ENCODE measurements at places on chromosomes 3 and 15.

DNA sequence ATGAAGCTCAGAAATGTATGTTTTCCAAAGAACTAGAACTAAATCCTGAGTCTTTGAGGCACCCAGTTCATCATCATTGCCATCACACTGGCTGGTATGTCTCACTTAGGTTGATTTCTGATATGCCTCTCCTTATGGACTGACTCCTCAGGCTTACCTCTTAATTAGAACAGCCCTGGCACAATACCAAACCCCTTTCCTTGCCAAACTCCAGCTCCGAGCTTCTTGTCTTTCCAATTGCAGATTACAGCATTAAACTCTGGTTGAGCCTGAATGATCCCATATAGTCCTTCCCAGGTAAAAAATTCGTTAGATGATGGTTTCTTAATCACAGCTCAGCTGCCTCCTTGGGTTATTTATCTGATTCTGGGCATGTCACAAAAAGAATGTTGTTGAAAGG is 66.3 kb downstream of the RTP4 start:
- DNase-seq: no peak

DNA sequence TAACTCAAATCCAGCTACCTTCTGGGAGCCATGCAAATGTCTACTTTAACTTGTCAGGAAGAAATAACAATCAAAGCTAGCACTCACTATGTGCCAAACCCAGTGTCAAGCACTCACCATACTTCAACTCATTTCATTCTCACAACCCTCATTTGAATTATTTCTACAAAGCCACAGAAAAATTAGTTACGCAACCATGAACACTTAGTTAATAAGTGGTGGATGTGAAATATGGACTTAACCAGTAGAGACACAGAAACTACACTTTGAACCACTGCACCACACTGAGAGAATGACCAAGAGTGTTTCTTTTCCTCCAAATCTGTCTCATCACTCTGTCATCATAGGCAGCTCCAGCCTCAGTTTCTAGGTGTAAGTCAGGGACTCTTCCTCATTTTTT is 91.0 kb upstream of the MBNL1 start:
- no peak for DNase-seq

GRCh38 chr3:50132421-50133282 is 22.5 kb upstream of the SEMA3F start:
- no peak for DNase-seq

DNA sequence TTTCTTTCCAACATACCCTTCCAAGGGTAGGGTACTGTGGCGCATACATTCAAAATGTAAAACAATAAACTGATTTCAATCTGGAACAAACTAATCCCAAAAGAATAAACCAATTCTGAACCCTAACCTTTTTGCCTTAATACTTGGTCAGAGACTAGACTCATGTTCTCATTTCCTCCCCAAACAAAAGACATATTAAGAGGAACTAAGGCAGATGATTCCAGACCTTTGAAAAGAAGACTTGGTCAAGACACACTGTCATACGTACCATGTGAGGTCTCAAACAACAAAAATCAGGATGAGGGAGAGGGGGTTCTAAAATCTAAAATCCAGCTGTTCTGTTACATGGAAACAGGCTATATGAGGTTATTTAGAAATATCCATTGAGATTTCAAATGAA is 102.1 kb downstream of the RFTN1 start:
- no peak for DNase-seq

DNA sequence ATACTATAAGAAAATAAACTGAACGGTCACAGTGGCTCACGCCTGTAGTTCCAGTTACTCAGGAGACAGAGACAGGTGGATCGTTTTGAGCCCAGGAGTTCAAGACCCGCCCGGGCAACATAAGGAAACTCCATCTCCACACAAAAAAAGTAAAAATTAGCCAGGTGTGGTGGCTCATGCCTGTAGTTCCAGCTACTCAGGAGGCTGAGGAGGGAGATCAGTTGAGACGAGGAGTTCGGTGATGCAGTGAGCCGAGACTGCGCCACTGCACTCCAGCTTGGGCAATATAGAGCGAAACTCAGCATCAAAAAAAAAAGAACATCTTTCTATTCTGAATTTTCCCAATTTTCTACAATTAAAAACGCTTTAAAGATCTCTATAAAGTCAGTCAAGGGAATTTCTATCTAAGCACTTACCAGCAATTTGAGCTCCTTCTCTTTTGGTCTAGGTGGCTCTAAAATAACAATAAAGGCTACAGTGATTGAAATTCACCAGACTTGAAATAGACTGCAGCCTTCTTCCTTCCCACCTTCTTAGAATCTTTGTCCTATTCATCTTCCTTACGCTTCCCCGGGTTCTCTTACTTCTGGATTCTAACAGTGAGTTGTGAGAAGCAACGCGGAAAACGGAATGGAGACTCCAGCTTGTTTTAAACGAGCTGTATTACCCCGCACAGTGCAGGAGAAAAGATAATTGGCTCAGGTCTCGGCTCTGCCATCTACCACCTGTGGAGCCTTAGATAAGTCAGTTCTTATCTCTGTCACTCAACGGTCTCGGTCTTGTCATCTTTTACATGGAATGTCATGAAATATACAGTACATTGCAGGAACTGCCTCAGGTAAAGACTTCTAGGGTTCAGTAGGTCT is 812 bp upstream of the SEC62 start:
- peak; percentile 1 for DNase-seq

DNA sequence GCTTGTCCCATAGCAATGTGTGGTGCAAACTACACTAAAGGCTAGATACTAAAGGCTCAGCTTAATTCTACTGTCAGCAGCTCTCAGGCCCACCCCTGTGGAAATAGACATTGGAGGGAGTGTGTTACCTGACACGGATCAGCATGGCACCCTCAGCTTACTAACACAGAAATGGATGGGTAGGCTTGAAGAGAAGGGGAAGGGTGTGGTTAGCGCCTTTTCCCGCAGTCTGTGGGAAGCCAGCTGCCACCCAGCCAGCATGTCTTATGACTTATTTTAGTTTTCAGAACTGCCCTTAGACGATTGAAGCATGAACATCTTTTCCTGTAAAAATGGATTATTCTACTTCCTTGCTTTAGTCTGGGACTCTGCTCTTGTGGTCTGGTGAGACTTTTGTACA is 25.8 kb upstream of the ADPGK start:
- DNase-seq: no peak

DNA sequence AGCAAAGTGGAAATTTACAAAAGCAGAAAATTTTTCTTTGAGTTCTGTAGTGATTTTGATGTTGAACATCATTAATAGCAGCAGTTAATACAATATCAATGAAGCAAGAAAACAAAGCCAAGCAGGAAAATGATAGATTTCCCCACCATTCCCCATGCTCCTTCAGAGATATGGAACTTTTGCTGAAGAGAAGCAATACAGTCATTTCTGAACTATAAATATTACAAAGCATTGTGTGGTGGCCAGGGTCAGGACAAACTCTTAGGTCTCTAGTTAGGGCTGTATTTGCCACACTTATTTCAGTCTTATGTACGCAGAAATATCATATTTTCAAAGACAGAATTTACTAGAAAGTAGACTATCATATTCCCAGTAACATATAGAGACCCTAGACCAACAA is 88.8 kb upstream of the P3H2 start:
- no peak for DNase-seq

- no peak for DNase-seq
Observed at GRCh38 chr3:196216681-196217211, 412 bp downstream of the SLC51A start.

DNA sequence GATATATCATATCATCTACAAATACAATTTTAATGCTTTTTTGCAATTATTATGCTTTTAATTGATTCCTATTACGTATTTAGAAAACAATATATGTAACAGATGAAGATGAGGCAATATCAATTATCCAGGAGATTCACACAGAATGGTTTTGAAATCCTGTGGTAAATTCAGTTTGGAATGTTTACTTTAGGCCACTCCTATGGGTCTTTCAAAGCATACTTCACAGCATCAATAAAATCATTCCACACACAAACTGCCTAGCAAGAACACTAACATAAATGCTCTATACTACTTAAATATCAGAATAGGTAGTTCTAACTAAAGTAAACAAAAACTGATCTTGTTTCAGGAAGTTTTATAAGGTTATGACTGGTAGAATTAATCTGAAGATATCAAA is 90.5 kb downstream of the FAM227B start:
- DNase-seq: no peak

DNA sequence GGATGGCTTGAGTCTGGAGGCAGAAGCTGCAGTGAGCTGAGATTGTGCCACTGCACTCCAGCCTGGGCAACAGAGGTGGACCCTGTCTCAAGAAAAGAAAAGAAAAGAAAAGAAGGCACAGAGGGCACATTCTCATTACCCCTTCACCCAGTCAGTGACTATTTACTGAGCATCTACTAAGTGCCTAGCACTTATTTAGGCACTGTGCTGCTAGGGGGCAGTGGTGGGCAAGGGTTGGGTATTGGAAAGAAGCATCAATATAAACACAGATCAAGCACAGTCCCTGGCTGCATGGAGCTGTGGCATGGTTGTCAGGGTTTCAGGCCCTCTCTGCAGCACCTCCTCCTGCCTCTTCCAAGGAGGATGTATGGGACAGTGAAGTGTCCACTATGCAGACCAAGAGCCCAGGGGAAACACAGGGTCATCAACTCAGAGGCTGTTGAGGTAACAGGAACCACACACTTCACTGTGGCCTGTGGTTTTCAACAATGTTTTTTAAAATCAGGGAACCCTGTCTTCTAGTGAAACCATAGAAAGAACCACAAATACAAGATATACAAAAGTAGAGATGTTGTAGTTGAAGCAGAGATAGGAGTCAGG is 138.5 kb downstream of the RAB11A start:
- no peak for DNase-seq

- DNase-seq: no peak
Observed at GRCh38 chr3:48404440-48405342, 25.2 kb downstream of the PLXNB1 start.

DNA sequence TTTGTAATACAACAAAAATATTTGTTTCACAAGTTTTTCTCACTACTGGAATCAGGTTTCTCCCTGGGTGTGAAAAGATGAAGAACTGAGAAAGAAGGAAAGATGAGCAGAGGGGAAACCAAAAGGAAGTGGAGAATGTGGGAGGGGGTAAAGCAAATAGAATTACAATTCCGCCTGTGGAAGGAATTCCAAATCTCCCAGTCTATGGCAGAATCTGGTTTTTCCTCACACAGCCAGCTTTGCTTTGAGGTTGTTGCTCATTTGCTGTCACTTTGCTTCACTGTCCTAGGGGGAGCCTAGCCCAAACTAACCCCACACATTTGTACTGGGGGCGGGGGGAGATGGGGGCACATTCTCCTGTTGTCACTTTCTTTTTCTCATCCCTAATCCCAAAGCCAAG is 43.9 kb downstream of the RPL22L1 start:
- no peak for DNase-seq

DNA sequence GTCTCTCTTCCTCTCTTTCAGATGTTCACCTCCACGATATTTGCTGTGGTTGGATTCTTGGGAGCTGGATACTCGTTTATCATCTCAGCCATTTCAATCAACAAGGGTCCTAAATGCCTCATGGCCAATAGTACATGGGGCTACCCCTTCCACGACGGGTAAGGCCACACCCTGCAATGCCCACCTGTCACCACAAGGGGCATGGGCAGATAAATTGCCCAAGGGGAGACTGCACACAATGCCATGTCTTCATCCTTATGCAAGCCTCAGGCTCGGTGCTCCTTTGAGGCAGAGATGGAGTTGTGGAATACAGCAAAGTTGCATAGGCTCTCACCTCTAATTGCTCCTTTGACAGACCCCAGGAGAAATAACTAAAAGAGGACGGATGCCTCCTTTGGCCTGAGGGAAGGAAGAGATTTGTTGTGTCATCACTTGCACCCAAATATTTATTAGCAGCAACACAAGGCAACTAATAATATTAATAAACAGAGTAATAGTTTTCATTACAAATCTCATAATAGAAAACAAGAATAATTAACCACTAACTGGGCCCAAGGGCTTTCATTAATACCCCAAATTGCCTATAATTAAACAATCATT is 13.2 kb downstream of the TM4SF4 start:
- no peak for DNase-seq

GRCh38 chr15:101476756-101477155 is 12.8 kb downstream of the PCSK6 start:
- no peak for DNase-seq

DNA sequence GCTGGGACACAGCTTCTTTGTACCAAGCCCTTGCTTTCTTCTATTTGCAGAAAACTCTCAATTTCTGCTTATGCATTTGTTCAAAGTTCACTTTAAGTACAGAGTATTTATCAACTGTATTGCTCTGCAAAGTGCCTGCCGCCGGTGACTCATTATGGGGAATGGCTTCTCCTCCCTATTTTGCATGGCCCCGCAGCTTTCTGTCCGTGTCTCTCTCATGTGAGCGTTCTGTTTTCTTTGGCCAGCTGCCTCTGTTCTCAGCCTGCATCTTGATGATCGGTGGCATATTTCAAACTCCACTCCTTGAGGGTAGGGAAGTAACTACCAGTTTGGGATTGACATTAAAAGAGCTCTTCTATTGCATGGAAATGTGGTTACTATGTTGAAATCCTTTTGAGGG is 28.6 kb upstream of the ST8SIA2 start:
- no peak for DNase-seq
